Hematopoietic multipotent progenitor cell (in vitro differentiated cells): ENCODE measurements at places on chromosomes 5 and 9.

DNA sequence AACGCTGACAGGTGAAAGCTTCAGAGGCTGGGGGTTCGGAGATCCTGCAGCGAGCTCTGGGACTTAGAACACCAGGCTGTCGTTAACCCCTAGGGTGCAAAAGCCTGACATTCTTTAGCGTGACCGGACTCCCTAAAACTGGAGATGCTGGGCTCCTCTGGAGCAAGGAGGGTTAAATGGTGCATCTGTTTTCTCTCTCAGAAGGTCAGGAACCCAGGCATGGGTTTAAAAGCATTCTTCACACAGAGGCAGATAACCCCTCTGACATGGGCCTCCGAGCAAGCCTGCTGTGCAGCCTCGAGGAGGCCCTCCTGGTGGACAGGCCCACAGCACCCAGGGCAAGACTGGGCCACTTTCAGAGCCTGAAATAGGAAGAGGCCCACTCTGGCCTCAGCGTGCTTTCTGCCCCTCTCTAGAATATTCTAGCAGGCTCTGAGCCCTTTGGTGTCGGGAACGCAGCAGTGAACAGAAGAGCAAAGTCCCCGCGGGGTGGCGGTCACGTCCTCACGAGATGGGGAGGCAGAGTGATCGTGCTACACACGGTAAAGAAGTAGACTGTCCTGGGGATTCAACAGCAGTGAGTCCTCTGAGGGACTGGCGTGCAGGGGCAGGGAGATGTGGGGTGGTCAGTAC is 124.8 kb downstream of the COL23A1 start:
- DNase-seq = no peak

DNA sequence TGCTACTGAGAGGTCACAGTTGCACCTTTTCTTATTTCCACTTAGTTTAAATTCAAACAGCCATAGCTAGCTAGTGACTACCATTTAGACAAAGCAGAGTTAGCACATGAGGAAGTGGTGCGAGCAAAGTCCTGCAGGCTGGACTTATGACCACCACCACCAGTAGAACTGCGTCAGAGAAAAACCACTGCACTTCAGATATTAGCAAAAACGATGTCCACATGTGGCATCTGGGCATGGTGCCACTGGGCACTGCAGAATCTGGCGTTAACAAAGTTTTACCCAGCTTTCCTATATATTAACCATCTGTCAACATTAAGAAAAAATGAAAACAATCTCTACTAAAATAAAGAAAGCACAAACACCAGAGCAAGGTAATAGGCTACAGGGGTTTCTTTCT is 80.1 kb downstream of the SPTLC1 start:
- no peak for DNase-seq

DNA sequence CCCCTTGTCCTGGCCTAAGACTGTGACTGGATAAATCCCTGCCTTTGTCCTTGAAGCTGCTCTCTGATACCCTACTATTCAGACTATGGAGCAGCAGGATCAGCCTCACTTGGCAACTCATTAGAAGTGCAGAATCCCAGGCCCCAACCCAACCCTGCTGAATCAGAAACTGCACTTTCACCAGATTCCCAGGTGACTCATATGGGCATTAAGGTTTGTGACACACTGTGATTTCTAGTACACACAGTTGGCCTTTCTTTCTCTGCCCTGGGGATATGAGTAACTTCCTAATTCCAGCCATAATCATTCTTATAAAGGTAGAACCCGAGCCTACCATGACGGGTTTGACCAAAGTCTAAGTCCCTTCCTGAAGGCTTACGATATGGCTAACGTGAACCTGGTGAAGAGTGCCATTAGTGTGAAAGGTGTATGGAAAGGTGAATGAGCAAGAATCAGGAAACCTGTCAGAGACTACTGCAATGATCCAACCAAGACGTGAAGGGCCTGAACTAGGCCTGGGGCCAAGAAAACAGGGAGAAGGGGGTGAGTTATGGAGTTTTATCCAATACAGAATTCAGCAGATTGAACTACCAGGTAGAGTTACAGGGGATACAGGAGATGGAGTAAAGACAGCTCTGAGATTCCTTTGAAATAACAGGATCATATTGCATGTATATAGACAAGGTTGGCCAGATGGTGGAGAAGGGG is 533.0 kb downstream of the BNC2 start:
- no peak for DNase-seq

DNA sequence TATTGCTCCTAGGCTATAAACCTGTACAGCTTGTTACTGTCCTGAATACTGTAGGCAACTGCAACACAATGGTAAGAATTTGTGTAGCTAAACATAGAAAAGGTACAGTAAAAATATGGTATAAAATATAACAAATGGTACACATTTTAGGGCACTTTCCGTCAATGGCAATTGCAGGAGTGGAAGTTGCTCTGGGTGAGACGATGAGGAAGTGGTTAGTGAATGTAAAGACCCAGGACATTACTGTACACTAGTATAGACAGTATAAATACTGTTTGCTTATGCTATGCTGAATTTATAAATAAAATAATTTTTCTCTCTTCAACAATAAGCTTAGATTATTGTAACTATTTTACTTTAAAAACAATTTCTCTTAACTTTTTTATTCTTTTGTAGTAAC is 15.6 kb upstream of the ADRB2 start:
- no peak for DNase-seq

DNA sequence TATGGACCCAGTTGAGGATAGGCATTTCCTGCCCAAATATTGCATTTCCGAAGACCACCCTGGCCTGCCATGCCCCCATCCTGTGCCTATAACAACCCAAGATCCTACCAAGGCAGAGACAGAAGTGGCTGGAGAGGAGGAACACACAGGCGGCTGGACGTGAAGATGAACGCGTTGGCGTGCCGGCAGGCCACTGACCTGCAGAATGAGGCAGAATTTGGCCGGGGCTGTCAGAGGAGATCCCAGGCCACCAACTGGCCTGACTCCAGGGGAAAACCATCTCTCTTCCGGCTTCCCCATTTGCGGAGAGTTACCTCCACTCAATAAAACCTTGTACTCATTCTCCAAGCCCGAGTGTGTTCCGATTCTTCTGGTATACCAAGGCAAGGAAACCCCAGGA is 1507.5 kb downstream of the EFNA5 start:
- no peak for DNase-seq
